Thymus (tissue), 14 donors: ENCODE measurements at places on chromosomes 3 and 15.

DNA sequence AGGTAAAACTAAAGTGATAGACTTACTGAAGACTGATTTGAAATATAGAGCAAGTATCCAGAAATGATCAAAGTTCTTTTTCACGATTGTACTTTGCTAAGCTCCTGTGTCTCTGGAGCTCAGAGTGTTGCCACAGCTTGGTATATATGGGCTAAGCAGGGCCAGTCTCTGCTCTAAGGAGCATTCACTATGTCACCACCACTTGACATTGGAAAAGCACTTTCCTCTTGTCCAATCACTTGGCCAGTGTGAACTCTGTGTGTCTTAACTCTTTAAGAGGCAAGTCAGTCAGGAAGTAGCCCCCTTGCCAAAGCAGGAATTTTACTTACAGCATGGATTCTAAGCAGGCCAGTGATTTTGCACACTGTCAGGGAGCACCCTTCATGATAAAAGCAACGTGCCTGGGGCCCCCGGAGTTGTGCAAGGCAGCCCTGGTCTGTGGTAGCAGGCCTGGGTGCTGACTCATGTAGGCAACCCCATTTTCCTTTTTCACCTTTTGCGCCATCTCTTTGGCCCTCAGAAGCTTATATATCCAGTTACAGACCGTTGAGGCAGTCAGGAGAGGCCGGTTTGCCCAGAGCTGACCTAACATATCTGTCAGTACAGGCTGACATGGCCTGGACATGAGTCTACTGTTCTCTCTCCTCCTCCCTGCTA lies 73.0 kb downstream of the HCN4 start:
- no peak overlapping the region for H3K27ac ChIP-seq
- DNase-seq = no peak
- H3K4me3 ChIP-seq = no peak overlapping the region
- no peaks in the 10 kb centered on the region for H3K27me3 ChIP-seq

- H3K27ac ChIP-seq = no peak overlapping the region
- DNase-seq = no peak
- H3K4me1 ChIP-seq = no peaks in the 10 kb centered on the region
- H3K27me3 ChIP-seq = no peaks in the 10 kb centered on the region
- no peak overlapping the region for H3K4me3 ChIP-seq
- H3K36me3 ChIP-seq = no peaks in the 10 kb centered on the region
Observed at GRCh38 chr3:171566803-171567422, 106.7 kb upstream of the TNIK start.

GRCh38 chr15:69524296-69524695 lies 71.7 kb downstream of the RPLP1 start:
- no peak overlapping the region for H3K27ac ChIP-seq
- H3K4me1 ChIP-seq = no peaks in the 10 kb centered on the region

DNA sequence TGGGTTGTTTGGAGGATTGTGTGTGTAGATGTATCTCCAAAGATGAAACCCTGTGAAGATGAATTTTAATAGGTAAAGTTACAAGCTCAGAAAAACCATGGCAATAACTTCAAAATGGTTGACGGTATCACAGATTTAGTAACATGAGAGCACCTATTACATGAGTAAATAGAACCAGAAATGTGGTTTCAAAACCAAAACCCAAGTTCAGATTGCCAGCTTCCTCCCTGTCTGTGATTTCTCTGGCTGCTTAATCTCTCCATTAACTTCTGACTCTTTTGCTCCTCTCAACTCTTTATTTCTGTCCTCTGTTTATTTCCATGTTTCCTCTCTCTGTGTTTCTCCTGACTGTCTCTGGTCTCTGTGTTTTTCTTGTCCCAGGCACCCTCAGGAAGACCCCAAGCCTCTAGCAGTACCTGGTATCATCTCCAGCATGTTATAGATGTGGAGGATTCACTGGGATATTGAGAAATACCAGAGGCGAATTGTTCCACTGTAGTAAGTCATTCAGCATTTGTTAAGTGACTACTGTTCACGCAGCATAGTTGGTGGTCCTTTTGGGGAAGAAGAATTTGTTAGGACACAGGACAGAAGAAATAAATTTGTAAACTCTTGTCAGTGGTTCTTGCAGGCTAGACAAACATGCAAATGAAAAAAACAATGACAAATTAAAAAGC lies 138.8 kb downstream of the BBX start:
- H3K4me1 ChIP-seq = no peaks in the 10 kb centered on the region
- H3K27me3 ChIP-seq = no peaks in the 10 kb centered on the region
- DNase-seq = no peak
- H3K4me3 ChIP-seq = no peak overlapping the region
- no peaks in the 10 kb centered on the region for H3K36me3 ChIP-seq
- H3K27ac ChIP-seq = no peak overlapping the region

DNA sequence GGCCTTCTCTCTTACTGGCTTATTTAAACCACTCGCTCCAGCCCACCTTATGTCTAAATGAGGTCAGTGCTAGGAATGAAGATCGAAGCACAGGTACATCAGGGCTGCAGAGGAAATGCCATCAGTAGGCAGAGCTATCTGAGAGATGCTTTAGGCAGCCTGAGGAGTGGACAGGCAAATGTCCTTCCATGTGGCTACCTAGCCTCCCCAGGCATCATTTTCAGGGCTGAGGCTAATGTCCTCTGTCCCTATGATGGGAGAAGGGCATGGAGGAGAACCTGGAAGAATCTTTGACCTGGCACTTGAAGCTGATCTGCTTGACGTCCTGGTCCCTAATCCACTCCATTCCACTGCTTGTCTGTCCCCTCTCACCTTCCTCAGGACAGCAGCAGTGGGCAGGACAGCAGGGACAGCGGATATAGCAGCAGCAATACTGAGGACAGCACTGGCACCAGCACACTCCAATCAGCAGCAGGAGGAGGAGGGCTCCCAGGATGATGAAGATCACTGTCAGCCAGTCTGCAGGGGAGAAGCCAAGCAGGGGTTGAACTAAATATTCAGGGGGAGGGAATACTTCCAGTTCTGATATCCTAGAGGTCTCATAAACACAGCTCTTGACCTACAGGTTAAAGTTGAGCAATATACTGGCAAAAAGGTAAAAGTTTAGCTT lies 21.0 kb downstream of the ILDR1 start:
- no peak overlapping the region for H3K27ac ChIP-seq
- H3K4me1 ChIP-seq = no peaks in the 10 kb centered on the region
- no peak for DNase-seq
- no peaks in the 10 kb centered on the region for H3K27me3 ChIP-seq
- no peaks in the 10 kb centered on the region for H3K36me3 ChIP-seq

DNA sequence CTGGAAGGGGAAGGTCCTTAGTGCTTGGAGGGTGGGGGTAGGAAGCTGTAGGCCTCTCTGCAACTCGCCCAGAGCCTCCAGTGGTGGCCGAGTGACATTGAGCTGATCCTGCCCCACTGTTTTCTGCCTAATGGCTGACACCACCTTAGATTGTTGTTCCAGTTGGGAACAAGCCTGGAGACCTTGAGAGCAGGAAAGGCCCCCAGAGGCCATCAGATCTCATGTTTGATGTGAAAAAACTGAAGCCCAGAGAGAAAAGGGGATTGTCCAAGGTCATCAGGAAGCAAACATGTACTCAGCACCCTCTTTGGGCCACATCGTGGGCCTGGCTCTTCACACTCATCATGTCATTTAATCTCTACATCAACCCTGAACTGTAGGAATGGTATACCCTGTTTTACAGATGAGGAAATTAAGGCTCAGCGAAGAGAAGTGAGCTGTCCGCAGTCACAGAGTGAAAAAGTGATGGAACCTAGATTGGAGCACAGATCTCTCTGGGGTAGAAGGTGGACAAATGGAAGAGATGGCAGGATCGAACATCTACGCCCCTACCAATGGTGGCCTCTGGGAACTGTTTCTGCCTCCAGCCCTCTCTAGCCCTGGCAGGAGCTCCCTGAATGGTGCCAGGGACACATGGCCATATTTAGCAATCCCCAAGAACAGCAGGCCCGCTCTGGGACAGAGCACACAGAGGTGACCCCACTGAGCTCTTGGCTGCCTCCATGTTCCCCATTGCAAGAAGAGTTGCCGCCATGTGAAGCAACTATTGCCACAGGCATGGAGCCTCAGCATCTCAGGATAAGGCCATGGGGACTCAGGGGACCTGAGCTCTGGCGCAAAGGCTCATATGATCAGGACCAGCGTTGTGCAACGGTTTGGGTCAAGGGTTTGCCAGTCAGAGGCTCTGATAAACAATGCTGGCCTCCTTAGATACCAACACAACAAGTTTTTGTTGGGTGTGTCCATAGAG lies 31.6 kb upstream of the TSEN2 start:
- H3K27me3 ChIP-seq = no peaks in the 10 kb centered on the region
- no peaks in the 10 kb centered on the region for H3K4me1 ChIP-seq
- no peaks in the 10 kb centered on the region for H3K36me3 ChIP-seq
- no peak for DNase-seq
- H3K4me3 ChIP-seq = no peak overlapping the region

DNA sequence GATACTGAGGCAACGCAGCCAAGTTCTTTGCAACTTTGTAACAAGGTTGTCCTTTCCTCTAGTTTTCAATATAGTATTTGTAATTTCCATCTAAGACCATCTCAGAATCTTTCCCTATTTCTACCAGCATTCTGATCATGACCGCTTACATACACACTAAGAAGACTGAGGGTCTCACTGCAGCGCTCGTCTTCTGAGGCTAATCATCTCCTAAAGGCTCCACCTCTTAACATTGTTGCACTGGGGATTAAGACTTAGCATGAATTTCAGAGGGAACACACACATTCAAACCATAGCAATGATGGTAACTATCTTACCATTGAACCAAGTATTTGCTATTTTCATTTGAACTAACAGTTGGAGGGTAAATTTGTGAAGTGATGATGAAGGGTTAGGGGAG lies 463.3 kb upstream of the CCDC54 start:
- H3K4me3 ChIP-seq = no peak overlapping the region
- H3K27ac ChIP-seq = no peak overlapping the region
- no peaks in the 10 kb centered on the region for H3K4me1 ChIP-seq
- H3K36me3 ChIP-seq = no peaks in the 10 kb centered on the region

GRCh38 chr15:100500226-100500990 lies 28.3 kb downstream of the CERS3 start:
- no peaks in the 10 kb centered on the region for H3K27me3 ChIP-seq
- no peak overlapping the region for H3K27ac ChIP-seq
- no peaks in the 10 kb centered on the region for H3K4me1 ChIP-seq
- DNase-seq = no peak

DNA sequence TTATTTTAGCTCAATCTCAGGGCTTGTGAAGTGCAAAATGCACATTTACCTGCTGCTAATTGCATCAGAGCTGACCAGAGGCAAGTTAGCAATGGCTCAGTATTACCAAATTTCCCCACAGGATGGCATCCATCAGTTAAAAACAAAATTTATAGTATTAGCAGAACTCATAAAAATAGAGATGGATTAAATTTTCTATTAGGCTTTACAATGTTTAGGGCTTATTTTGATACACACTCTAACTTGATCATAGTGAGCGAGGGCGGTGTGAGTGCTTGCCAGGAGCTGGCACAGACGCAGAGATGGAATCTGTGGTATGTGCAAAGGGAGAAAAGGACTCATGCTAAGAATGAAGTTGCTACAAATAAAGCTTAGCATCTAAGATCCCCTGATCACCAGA lies 241.0 kb downstream of the NSUN3 start:
- H3K36me3 ChIP-seq = no peaks in the 10 kb centered on the region
- peaks cover 4% of the 10 kb centered on the region for H3K4me1 ChIP-seq
- no peak for DNase-seq
- no peak overlapping the region for H3K4me3 ChIP-seq
- no peaks in the 10 kb centered on the region for H3K27me3 ChIP-seq

- H3K4me1 ChIP-seq = peaks cover 7% of the 10 kb centered on the region
- peak overlapping the region; percentile 99 for H3K4me3 ChIP-seq
- DNase-seq = no peak
Observed at GRCh38 chr15:79897701-79898113, 893 bp upstream of the MTHFS start.

- no peaks in the 10 kb centered on the region for H3K36me3 ChIP-seq
- H3K4me3 ChIP-seq = no peak overlapping the region
- H3K27ac ChIP-seq = no peak overlapping the region
- no peaks in the 10 kb centered on the region for H3K4me1 ChIP-seq
- no peak for DNase-seq
- H3K27me3 ChIP-seq = no peaks in the 10 kb centered on the region
Observed at GRCh38 chr3:171000281-171000680, 26.2 kb downstream of the SLC2A2 start.

- no peak overlapping the region for H3K27ac ChIP-seq
- no peaks in the 10 kb centered on the region for H3K27me3 ChIP-seq
- DNase-seq = no peak
- no peak overlapping the region for H3K4me3 ChIP-seq
- no peaks in the 10 kb centered on the region for H3K4me1 ChIP-seq
- H3K36me3 ChIP-seq = no peaks in the 10 kb centered on the region
Observed at GRCh38 chr15:88208396-88208795, 48.1 kb downstream of the NTRK3 start.

GRCh38 chr3:155853214-155854140 lies 750 bp downstream of the SLC33A1 start:
- no peak for DNase-seq
- H3K4me3 ChIP-seq = peak overlapping the region; percentile 77
- peak overlapping the region; percentile 91 for H3K27ac ChIP-seq
- peaks cover 9% of the 10 kb centered on the region for H3K4me1 ChIP-seq

GRCh38 chr3:105518203-105518602 lies 151.5 kb downstream of the ALCAM start:
- H3K4me1 ChIP-seq = no peaks in the 10 kb centered on the region
- H3K36me3 ChIP-seq = no peaks in the 10 kb centered on the region
- no peaks in the 10 kb centered on the region for H3K27me3 ChIP-seq

DNA sequence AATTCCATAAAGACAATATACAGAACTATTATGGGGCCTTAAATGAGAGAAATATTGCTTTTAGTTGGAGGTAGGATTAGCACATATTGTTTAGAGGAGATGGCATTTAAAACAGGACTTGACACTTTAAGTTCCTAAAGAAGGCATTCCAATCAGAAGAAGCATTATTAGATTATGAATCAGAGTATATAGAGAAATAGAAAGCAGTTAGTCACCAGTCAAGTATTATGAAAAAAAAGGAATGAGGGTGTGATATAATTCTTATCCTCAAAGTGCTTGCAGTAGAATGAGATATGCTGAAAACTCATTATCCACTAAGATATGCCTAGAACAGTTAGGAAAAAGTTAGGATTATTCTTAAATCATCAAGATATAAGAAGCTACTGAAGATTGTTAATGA lies 456.2 kb downstream of the ZNF385D start:
- H3K4me1 ChIP-seq = no peaks in the 10 kb centered on the region
- DNase-seq = no peak
- H3K4me3 ChIP-seq = no peak overlapping the region
- H3K36me3 ChIP-seq = no peaks in the 10 kb centered on the region
- no peak overlapping the region for H3K27ac ChIP-seq

DNA sequence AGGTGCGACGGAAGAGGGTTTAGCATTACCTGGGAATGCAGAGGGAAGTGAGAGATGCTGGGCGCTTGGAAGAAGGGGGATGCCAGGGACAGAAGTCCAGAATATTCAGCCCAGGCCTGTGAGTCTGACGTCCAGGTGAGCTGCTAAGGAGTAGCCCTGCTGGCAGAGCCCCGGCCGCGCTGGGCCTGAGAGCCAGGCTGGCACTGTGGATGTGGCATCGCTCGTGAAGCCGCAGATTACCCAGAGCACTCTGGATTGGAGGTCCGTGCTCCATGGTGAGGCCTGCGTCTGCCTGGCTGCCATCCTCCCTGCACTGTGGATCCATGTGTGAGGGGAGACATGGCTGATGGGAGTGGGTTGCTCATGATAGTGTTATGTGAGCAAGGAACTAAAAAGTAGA lies 14.5 kb downstream of the MAN2A2 start:
- H3K27me3 ChIP-seq = no peaks in the 10 kb centered on the region
- no peak for DNase-seq
- peaks cover 62% of the 10 kb centered on the region for H3K36me3 ChIP-seq
- H3K27ac ChIP-seq = no peak overlapping the region
- no peak overlapping the region for H3K4me3 ChIP-seq

- peaks cover 15% of the 10 kb centered on the region for H3K27me3 ChIP-seq
- H3K4me3 ChIP-seq = no peak within 1 kb of the TSS
- peaks cover 6% of the 10 kb centered on the region for H3K4me1 ChIP-seq
Observed at GRCh38 chr3:36763850-36764703, at the start of gene DCLK3. DCLK3 (minus strand) TSS chr3:36764553; CDS start chr3:36764263, 290 bp downstream.
